ENCODE measurements at places on chromosomes 6 and 20.

DNA sequence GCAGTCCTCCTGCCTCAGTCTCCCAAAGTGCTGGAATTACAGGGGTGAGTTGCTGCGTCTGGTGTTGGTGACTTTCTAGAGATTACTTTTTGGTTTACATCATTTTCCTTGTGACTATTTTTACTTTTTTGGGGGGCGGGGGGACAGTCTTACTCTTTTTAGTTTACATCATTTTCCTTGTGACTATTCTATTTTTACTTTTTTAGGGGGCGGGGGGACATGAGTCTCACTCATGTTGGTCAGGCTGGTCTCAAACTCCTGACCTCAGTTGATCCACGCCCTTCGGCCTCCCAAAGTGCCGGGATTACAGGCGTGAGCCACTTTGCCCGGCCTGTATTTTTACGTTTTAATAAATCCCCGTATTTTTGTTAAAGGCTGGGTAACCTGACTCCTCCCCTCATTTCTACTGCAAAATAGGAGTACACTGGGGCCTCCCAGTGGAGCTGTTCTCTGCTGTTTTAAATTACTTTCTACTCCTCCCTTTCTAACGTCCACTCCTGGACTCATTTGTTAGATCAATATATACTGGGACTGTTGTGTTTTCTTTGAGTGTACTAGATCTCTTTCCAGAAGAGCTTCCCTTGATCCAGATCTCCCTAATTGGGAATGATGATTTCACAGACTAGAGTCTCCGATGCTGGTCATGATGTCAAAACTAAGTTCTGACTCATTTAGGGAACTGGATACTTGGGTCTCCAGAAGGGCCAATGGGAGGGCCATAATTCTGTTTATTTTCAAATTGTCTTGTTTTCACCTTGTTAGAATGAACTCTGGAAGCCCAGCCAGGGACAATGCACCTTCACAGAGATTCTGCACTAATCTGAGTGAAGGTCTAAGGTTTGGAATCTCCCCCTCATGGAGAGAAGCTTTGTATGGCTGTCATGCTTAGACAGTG lies 9.2 kb downstream of the HSPA1B start:
- no peak for DNase-seq

GRCh38 chr20:11453430-11453829 lies 464.3 kb upstream of the BTBD3 start:
- no peak for DNase-seq

- no peak for DNase-seq
Measured at GRCh38 chr6:142014515-142014914, 118.2 kb upstream of the GJE1 start.

- DNase-seq, result no peak
Measured at GRCh38 chr6:127188744-127189143, 70.3 kb downstream of the RSPO3 start.

GRCh38 chr20:62961310-62961783 lies 8.8 kb downstream of the SLC17A9 start:
- DNase-seq, result no peak

DNA sequence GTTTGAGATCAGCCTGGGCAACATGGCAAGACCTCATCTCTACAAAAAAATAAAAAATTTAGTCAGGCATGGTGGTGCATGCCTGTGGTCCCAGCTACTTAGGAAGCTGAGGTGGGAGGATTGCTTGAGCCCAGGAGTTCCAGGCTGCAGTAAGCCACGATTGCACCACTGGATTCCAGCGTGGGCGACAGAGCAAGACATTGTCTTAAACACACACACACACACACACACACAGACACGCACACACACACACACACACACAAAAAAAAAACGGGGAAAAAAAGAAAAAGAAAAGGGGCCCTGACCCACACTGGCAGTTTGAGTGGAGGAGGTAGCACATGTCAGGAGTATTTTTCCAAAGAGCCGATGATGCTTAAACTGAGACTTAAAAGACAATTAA lies 122.2 kb downstream of the AFG1L start:
- DNase-seq, result no peak

DNA sequence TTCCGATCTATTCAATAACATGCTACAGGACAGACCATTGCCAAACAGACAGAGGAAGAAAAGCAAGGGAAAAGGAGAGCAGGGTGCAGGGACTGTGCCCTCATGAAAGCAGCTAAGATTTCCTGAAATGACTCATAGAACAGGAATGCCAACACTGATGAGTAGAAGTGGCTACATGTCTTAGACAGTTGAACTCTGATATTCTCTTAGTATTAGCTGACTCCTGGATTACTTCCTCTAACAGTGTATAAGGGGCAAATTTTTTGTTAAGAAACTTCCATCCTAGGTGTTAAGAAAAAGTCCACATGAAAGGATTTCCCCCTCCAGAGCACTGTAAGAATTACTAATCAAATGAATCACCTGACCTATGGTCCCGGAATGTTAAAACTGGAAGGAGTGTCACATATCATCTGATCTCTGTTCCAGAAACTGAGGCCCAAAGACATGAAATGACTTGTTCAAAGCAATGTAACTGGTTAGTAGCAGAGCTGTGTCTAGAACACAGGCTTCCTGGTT lies 224.9 kb downstream of the IBTK start:
- no peak for DNase-seq

DNA sequence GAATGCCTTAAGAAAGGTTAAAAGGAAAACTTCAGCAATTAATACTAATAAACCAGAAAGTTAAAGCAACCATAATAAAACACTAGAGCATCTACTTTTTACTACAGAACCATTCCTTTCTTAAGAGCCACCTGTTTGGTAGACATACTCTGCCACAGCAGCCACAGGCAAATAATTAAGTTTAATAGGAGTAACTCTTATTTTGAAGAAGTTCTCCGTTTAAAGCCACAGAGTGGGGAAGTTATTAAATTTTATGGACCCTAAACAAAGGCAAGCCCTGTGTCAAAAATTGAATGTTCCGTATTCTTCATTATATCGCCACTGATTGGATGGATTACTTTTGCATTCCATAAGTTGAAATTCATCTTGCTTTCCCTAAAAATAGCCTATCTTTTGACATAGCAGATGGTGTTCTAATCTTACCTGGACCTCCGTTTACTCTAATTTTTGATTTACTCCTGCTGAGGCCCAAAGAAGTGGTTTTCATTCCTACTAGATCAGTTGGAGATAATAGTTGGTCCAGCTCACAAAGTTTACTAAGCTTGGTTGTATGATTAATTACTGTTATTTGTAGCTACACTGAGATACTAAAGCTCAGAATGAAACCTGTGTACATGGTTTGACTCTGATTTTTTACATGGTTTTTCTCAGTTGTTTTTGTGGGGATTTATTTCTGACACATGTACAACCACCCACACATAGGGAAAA lies 140.4 kb upstream of the SUPT3H start:
- DNase-seq, result no peak

- no peak for DNase-seq
Measured at GRCh38 chr6:113144117-113144516, 713.0 kb upstream of the MARCKS start.

- no peak for DNase-seq
Measured at GRCh38 chr6:1720620-1721322, 111.1 kb downstream of the FOXC1 start.

DNA sequence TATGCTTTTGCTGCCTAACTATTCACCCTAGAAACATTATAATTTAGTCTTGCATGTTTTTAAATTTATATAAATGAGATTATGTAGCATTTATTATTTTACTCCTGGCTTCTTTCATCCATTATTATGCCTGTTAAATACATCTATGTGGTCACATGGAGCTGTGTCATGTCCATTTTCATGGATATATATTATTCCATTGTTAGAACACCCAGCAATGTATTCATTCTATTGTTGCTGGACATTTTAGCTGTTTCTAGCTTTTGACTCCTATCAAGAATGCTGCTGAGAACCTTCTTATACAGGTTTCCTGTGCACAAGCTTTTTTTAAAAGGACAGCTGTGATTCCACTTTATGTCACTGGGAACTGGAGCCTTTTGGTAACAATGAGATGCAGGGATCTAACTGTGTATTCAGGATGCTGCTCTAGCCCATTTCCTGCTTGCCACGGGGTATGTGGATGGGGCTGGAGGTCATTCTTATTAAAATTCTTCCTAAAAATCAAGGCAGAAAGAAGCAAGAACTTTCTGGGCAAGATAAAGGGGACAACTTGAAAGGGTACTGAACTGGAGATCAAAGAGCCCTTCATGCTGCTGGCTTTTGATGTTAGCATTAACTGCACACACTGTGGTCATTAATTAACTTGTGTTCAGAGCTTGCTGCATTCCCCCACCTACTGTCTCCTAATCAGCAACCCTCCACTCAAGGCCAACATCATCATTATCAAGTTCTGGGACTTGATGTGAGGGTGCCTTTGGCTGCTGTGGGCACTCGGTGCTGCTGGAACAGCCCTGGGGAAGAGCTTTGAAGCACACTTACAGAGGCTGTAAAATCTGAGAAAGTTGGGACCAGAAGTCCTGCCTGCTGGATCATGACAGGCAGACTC lies 96.6 kb upstream of the AKIRIN2 start:
- no peak for DNase-seq

DNA sequence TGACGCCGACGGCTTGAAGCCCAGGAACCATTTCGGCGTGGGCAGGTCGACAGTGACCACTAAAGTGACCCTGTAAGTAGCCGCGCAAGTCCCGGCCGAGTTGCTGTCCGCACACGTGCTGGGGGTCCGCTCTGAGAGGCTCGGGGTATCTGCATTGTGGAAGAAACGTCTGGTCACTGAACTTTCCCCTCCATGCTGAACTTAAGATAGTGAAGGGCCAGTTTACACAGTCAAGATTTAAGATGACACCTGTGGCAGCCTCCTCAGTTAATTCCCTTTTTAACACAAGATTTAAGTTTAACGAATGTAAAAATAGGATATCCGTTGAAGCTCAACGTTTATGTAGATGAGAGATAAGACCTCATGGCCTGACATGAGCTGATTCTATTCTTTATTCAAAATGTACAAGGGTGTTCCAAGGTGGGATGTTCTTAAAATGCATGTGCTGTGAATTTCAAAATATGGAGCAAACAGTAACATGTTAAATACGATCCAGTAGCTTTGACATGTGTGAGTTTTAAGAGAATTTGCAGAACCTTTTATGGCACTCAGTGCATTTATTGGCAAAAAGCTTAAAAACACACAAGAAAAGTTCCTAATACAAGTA lies 116.2 kb downstream of the RTN4IP1 start:
- no peak for DNase-seq

GRCh38 chr20:57432862-57433491 lies 41.8 kb downstream of the RBM38 start:
- DNase-seq, result peak; percentile 30

DNA sequence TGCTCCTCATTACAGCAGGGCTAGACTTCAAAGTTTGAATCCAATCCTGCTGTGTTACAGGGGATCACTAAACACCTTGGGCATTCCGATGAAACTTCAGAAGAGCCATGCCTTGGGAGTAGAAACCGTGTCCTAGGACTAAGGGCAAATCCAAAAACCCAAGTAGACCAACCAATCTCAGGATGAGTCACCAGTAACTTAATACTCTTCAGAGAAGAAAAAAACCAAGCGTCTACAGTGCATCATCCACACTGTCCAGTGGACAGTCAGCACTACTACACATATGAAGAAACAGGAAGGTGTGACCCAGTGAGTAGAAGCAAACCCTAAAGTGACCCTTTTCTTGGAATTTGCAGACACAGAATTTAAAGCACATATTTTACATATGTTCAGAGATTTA lies 39.5 kb upstream of the VAPB start:
- no peak for DNase-seq

DNA sequence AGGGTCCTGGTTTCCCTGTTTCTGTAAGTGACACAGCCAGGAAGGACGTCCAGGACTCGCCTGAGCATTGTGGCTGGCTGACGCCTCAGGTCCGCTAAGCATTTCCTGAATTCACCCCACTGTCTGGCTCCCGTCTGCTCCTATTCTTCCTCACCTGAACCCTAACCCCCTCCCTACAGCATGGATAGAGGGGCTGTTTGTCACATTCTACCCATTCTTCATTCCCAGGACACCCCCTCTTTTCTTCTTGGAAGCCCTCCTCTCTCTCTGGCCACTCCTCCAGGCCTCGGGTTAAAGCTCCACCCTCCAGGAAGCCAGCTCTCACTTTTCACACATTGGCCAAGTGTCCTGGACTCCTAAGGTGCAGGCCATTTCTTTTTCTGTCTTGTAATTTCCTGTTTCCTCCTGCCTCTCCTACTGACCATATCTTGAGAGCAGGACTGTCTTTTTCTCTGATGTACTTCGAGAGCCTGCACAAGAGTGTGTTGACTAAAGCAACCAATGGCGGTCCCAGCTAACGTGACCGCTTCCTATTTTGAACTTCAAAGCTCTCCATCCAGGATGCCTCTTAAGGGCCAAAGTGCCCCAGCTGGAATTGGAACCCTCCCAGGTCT lies 24.2 kb upstream of the MYMX start:
- DNase-seq, result no peak

DNA sequence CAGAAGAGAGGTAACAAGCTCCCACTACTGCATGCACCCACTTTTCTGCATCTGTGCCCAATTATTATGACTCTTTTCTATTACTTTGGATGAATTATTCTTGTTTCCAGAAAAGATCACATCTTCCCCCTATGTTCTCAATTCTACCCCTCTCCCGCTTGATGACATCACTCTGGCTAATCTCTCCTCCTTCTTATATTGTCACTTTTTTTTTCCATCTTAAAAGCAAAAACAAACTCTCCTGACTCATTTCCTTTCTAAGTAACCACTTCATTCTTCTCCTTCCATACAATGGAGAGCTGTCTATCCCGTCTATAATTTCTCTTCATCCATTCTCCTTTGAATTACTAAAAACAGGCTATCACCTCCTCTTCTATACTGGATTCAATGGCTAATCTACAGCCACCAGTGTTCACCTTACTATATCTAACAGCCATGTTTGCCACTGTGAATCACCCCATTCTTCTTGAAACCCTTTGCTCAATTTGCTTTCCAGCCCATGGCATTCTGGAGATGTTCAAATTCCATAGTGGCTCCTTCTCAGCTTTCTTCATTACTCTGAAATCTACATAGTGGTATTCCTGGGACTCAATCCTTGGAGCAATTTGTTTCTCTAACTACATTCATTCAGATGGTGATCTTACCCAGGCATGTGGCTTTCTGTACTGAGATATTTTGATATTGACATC lies 378.4 kb downstream of the ARHGAP18 start:
- no peak for DNase-seq

DNA sequence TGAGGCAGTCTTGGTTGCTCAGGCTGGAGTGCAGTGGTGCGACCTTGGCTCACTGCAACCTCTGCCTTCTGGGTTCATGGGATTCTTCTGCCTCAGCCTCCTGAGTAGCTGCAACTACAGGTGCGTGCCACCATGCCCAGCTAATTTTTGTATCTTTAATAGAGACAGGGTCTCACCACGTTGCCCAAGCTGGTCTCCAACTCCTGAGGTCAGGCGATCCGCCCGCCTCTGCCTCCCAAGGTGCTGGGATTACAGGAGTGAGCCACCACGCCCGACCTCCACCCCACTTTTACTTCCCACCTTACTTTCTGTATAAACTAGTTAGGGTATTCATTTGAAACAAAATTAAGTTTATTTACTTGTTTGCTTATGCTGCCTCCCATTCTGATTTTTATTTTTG lies 86.5 kb downstream of the NCOA3 start:
- no peak for DNase-seq
